M059J (cell line): ENCODE measurements at places on chromosomes 1 and 21. TPM values are rescaled to one million over a fixed set of nuclear protein-coding genes. Genes with fewer than 3 reads are reported as not detected.

RGS13 gene
- total RNA-seq = 0.20 TPM in 1 of 2 replicates, not detected in the other

C1orf105 gene
- not detected in 2 replicates for total RNA-seq

SPRR2A gene
- total RNA-seq = not detected in 2 replicates

PRAMEF8 gene
- total RNA-seq = not detected in 2 replicates

DNA sequence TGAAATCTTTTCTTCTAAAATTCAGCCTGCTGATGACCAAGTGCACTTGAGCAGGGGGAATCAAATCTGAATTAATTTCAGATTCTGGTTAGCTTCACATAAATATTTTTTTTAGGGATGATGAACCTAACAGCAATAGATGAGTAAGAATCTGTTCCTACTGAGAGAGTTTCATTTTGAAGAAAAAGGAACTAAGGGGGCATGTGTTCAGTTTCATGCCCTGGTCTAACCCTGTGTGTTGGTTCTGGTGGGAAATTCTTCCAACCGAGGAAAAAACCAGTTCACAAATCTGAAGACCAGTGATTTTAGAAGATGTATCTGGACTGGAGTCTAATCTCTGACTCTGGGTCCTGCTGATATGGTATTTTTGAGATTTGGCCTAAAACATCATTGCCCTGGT is 13.7 kb downstream of the SELL start:
- DNase-seq = no peak

- DNase-seq = no peak
Observed at GRCh38 chr1:171622152-171622462, at the start of gene MYOCOS. Gene MYOCOS, plus strand, starts transcription at chr1:171622243. Its CDS starts 1,641 bp downstream, at chr1:171623884.

GRCh38 chr1:174680101-174680500 is 232.3 kb downstream of the GPR52 start:
- no peak for DNase-seq

- DNase-seq = peak; percentile 70
Observed at GRCh38 chr1:19435851-19436455, 49.4 kb downstream of the CAPZB start.

- peak; percentile 56 for DNase-seq
Observed at GRCh38 chr1:25774921-25775771, 24.8 kb upstream of the SELENON start.

GRCh38 chr1:29230204-29230552 is 556 bp downstream of the MECR start:
- DNase-seq = no peak
